ENCODE measurements at places on chromosomes 2 and 18. TPM values are rescaled to one million over a fixed set of nuclear protein-coding genes. Genes with fewer than 3 reads are reported as not detected.

The RNF125 gene
- total RNA-seq, result 5.6 TPM

The GALNT5 gene
- total RNA-seq, result not detected

The PCARE gene
- total RNA-seq, result not detected

The ZAP70 gene
- 3.4 TPM for total RNA-seq

The CROCC2 gene
- not detected for total RNA-seq

The FEV gene
- total RNA-seq, result not detected

The FOXI3 gene
- not detected for total RNA-seq

The TCF23 gene
- total RNA-seq, result 0.10 TPM

The SEPTIN10 gene
- not detected for total RNA-seq

The IL1R2 gene
- total RNA-seq, result not detected

The RGPD4 gene
- not detected for total RNA-seq

The PTPRN gene
- not detected for total RNA-seq

The C2orf15 gene
- 1.0 TPM for total RNA-seq

The VWC2L gene
- total RNA-seq, result not detected

The LRRFIP1 gene
- total RNA-seq, result 139 TPM

The RTP5 gene
- total RNA-seq, result not detected

- DNase-seq, result no peak
- H3K4me3 ChIP-seq, result no peak overlapping the region
- H3K27ac ChIP-seq, result no peak overlapping the region
Observed at GRCh38 chr2:124978597-124978996, 953.5 kb downstream of the CNTNAP5 start.

DNA sequence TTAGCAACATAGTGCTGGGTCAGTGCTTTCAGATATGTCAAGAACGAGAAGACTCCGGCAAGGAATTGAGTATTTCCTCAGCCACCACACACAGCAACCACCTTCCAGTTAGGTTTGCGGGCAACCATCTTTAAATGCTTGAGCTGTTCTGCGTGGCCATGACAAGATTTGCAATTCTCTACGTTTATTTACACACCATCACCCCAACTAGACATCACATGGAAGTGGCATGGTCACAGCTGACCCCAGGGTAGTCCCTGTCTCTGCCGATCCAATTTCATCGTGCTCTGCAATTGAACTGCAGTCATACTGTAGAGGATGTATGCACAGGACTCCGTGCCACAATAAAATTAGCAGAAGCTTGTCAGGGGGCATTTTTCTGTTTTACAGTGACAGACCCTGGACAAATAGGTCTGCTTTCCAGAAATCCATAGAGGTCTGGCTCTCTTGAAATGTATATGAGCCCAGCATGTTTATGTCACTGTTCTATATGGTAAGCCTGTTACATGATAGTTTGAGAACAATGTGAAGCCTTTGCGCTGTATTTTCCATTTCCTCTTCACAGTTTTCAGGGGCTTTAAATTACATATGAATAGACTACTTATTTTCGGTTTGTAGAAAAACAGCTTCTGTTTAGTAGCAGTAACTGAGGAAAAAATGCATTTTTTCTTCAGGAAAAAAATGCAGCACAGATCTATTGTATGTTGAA, 605.2 kb downstream of the NR4A2 start:
- no peaks in the 10 kb centered on the region for H3K4me1 ChIP-seq
- DNase-seq, result no peak
- H3K27ac ChIP-seq, result no peak overlapping the region
- no peak overlapping the region for H3K4me3 ChIP-seq
- H3K36me3 ChIP-seq, result no peaks in the 10 kb centered on the region

- DNase-seq, result no peak
- H3K36me3 ChIP-seq, result no peaks in the 10 kb centered on the region
Observed at GRCh38 chr2:173828189-173829142, 136.7 kb downstream of the SP3 start.

- H3K27me3 ChIP-seq, result peaks cover 3% of the 10 kb centered on the region
- H3K4me1 ChIP-seq, result peaks cover 4% of the 10 kb centered on the region
- no peak overlapping the region for H3K27ac ChIP-seq
- H3K36me3 ChIP-seq, result no peaks in the 10 kb centered on the region
- no peak overlapping the region for H3K4me3 ChIP-seq
Observed at GRCh38 chr2:240232961-240233884, 92.8 kb upstream of the OTOS start.

DNA sequence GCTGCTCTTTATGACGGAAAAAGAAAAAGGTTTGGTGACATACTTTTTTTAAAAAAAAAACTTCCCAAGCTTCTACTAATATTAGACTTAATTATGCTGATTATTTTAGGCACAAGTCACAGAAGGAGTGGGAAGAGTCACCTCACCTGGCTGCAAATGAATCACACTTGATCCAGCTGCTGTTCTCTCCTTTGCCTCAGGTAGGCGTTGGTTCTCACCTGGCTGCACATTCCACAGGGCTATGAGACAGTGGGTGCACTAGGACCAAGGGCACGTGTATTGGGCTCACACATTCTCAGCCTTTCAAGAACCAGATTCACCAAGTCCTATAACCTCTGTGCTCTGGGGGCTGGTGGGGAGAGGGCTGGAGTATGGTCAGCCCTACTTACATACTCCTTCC, 93.3 kb downstream of the TGFA start:
- no peaks in the 10 kb centered on the region for H3K27me3 ChIP-seq
- no peaks in the 10 kb centered on the region for H3K4me1 ChIP-seq
- H3K36me3 ChIP-seq, result no peaks in the 10 kb centered on the region
- H3K27ac ChIP-seq, result no peak overlapping the region

GRCh38 chr2:55857766-55858165, 65.8 kb downstream of the EFEMP1 start:
- no peaks in the 10 kb centered on the region for H3K27me3 ChIP-seq
- H3K4me1 ChIP-seq, result no peaks in the 10 kb centered on the region
- no peaks in the 10 kb centered on the region for H3K36me3 ChIP-seq

- DNase-seq, result no peak
- peaks cover 14% of the 10 kb centered on the region for H3K4me1 ChIP-seq
- peaks cover 36% of the 10 kb centered on the region for H3K36me3 ChIP-seq
- H3K27ac ChIP-seq, result peak overlapping the region; percentile 8
- no peaks in the 10 kb centered on the region for H3K27me3 ChIP-seq
Observed at GRCh38 chr2:237723023-237723422, 75.6 kb upstream of the RBM44 start.

DNA sequence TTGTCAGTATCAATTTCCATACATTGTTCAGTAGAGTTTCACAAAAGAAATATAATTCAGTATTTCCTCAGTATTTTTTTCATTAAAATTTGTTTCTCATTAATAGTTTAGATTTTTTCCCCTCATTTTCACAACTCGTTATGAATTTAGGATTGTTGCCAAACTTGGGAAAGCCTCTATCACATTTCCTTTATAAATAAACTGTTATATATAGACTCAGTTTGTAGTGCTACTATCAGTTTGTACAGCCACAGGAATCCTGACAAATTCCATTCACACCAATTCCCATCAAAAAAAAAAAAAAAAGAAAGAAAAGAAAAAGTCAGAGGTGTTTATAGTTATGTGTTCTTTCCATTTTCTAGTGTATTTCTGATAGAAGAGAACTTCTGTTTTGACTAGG, 123.3 kb upstream of the DCC start:
- H3K27ac ChIP-seq, result no peak overlapping the region
- no peak for DNase-seq
- no peaks in the 10 kb centered on the region for H3K27me3 ChIP-seq

DNA sequence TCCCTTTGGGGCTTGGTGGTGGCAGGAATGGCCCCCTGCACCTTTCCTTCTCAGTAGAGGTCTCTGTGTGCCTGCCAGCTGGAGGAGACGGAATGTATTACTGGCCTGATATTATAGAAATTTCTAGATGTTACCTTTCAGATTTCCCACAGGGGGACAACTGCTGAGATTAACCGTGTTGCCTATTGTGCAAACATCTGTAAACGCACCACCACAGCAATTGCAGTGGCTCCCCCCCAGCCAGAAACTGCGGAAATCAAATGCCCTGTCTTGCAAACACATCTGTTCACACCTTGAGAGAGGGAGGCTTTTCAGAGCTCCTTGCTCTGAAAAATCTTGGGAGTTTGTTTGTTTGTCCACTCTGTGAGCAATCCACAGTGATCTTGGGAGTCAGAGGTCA, 270.0 kb upstream of the RAB12 start:
- no peaks in the 10 kb centered on the region for H3K27me3 ChIP-seq
- H3K36me3 ChIP-seq, result no peaks in the 10 kb centered on the region
- H3K27ac ChIP-seq, result no peak overlapping the region
- H3K4me1 ChIP-seq, result no peaks in the 10 kb centered on the region
- H3K4me3 ChIP-seq, result no peak overlapping the region

DNA sequence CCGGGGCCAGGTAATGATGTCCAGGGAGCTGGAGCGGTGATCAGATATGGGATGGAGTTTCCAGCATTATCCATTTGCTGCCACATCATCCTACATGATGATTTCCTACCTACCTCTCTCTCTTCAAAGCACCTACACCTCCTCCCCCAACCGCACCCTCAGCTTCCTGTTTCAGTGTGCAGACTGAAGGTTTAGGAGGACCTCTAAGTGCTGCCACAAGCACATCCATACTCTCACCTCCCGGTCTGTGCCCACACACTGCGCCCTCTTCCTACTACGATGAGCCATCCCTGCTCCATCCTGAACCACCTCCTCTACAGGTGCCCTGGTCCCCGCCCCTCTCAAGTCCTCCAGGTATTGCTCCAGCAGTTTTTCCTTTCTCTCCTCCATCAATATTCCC, 123.7 kb downstream of the ALPK2 start:
- H3K27ac ChIP-seq, result no peak overlapping the region
- no peak overlapping the region for H3K4me3 ChIP-seq
- peaks cover 14% of the 10 kb centered on the region for H3K4me1 ChIP-seq
- no peaks in the 10 kb centered on the region for H3K36me3 ChIP-seq

GRCh38 chr2:128607440-128607839, 288.8 kb upstream of the HS6ST1 start:
- H3K4me1 ChIP-seq, result no peaks in the 10 kb centered on the region
- H3K36me3 ChIP-seq, result no peaks in the 10 kb centered on the region
- no peak overlapping the region for H3K4me3 ChIP-seq
- no peak for DNase-seq

DNA sequence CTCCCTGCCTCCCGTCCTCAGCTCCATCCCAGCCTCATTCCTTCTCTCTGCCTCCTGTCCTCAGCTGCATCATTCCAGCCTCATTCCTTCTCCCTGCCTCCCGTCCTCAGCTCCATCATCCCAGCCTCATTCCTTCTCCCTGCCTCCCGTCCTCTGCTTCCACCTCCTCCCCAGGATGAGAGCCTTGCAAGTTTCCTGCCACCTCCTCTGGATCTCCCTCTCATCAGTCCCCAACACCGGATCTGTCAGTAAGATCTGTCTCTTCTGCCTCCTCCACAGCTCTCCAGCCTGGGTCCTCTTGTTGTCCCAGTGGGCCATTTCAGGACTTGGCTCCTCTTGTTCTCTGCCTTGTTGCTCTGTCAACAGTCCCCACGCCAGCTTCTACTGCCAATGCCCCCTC, 130.9 kb downstream of the NDUFA10 start:
- peaks cover 11% of the 10 kb centered on the region for H3K4me1 ChIP-seq
- H3K36me3 ChIP-seq, result no peaks in the 10 kb centered on the region
- no peak for DNase-seq
- peaks cover 4% of the 10 kb centered on the region for H3K27me3 ChIP-seq
- no peak overlapping the region for H3K27ac ChIP-seq

DNA sequence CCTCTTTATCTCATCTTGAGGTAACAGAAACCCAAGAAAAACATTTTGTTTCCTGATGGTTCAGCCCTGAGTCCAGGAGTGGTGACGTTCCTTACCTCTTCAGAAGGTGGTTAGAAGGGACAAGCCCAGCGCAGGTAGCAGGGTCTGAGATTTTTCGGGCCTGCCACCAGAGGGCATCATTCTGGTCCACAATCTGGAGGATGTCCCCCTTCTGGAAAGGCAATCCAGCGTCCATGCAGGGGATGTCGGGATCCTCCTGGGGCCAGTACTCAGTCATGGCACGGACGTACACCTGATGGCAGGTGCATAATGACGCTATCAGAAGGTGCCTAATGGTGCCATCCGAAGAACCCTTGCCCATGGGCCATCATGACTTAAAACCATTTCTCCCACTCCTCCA, 17.7 kb downstream of the MPP4 start:
- H3K27me3 ChIP-seq, result peaks cover 3% of the 10 kb centered on the region
- H3K36me3 ChIP-seq, result no peaks in the 10 kb centered on the region
- H3K4me1 ChIP-seq, result no peaks in the 10 kb centered on the region
- no peak overlapping the region for H3K27ac ChIP-seq

- no peak for DNase-seq
- no peaks in the 10 kb centered on the region for H3K4me1 ChIP-seq
- H3K27me3 ChIP-seq, result no peaks in the 10 kb centered on the region
- no peak overlapping the region for H3K27ac ChIP-seq
Observed at GRCh38 chr2:34664266-34664665, 1065.2 kb upstream of the FAM98A start.

GRCh38 chr18:71168557-71169145, 879.8 kb downstream of the SOCS6 start:
- DNase-seq, result no peak
- no peaks in the 10 kb centered on the region for H3K4me1 ChIP-seq
- no peaks in the 10 kb centered on the region for H3K27me3 ChIP-seq

DNA sequence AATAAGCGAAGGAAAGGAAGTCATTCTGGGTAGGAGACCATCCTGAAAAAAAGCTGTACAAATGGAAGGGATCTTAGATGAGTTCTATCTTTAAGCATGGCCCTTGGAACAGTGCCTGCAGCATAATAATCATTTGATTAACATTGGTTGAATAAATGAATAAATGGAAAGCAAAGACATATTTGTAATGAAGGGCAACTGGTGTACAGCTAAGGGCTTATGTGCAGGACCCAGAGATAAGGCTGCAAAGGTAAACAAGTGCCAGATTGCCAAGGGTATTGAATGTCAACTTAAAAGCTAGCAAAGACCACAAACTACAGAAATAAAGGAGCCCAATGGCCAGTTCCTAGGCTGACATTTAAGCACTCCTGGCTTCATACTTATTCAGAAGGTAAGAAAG, 19.4 kb downstream of the IMMT start:
- peaks cover 7% of the 10 kb centered on the region for H3K4me1 ChIP-seq
- peaks cover 54% of the 10 kb centered on the region for H3K36me3 ChIP-seq
- H3K4me3 ChIP-seq, result no peak overlapping the region
- no peaks in the 10 kb centered on the region for H3K27me3 ChIP-seq
- no peak for DNase-seq

DNA sequence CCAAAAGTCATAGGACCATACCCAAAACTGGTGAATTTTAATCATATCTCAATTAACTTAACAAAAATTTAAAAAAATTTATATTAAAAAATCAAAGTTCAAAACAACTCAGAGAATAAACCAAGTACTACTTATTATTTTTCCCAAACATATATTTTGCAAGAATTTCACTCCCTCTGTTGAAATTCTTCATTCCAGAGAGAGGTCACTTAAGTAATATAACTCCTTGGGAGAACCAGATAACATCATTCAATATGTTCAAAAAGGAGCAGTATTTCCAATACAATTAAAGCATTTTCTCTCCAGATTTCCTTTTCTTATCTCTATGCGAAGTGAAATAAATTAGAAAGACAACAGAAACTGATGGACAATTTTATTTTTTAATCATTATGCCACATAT, 165.9 kb upstream of the RND3 start:
- DNase-seq, result no peak
- H3K27ac ChIP-seq, result no peak overlapping the region
- no peaks in the 10 kb centered on the region for H3K36me3 ChIP-seq

- DNase-seq, result no peak
- H3K27ac ChIP-seq, result no peak overlapping the region
- H3K4me3 ChIP-seq, result no peak overlapping the region
- no peaks in the 10 kb centered on the region for H3K4me1 ChIP-seq
- no peaks in the 10 kb centered on the region for H3K36me3 ChIP-seq
Observed at GRCh38 chr2:83742117-83742782, 716.8 kb downstream of the SUCLG1 start.
